ENCODE measurements at places on chromosomes 5 and 9. TPM values are rescaled to one million over a fixed set of nuclear protein-coding genes. Genes with fewer than 3 reads are reported as not detected.

The PTPDC1 gene
- 8.7 TPM for total RNA-seq

The TCF7 gene
- total RNA-seq: under 0.01 TPM

The PCDHGA3 gene
- 1.7 TPM for total RNA-seq

The C9 gene
- total RNA-seq: 0.28 TPM

The PSMD5 gene
- 21.4 TPM for total RNA-seq

The CATSPER3 gene
- total RNA-seq: not detected

The DDX4 gene
- total RNA-seq: 0.28 TPM

The FOXD4L3 gene
- total RNA-seq: under 0.01 TPM

The COL15A1 gene
- total RNA-seq: 5.9 TPM

The RGS7BP gene
- 0.85 TPM for total RNA-seq

The ZBTB26 gene
- 3.4 TPM for total RNA-seq

The AGXT2 gene
- total RNA-seq: not detected

The HTR4 gene
- total RNA-seq: not detected

The SV2C gene
- total RNA-seq: under 0.01 TPM

The LRRC70 gene
- total RNA-seq: 1.2 TPM

The FABP6 gene
- total RNA-seq: not detected

The PCDHGA9 gene
- total RNA-seq: 2.1 TPM

The OTP gene
- not detected for total RNA-seq

The FBXW5 gene
- 176 TPM for total RNA-seq

The CDKN2B gene
- 10.2 TPM for total RNA-seq

The SOHLH1 gene
- total RNA-seq: not detected

The TAL2 gene
- total RNA-seq: not detected

The OMD gene
- not detected for total RNA-seq

The BTNL3 gene
- total RNA-seq: not detected

The ORM2 gene
- total RNA-seq: not detected

The ZSWIM6 gene
- total RNA-seq: 11.8 TPM

The CDC20B gene
- total RNA-seq: 0.56 TPM

The DIRAS2 gene
- total RNA-seq: not detected

The MCIDAS gene
- not detected for total RNA-seq

The RORB gene
- total RNA-seq: under 0.01 TPM

The SLC6A19 gene
- total RNA-seq: not detected

The SNAPC3 gene
- total RNA-seq: 59.2 TPM

The NREP gene
- 158 TPM for total RNA-seq

The SHOC1 gene
- total RNA-seq: under 0.01 TPM

The TTLL11 gene
- total RNA-seq: 3.4 TPM

The LCN10 gene
- not detected for total RNA-seq

The NUTM2F gene
- total RNA-seq: not detected

The CBY3 gene
- not detected for total RNA-seq

The RAI14 gene
- total RNA-seq: 176 TPM

The CARD9 gene
- 4.6 TPM for total RNA-seq

The NOTCH1 gene
- 24.5 TPM for total RNA-seq

The SPINK4 gene
- not detected for total RNA-seq

The PCDHGA6 gene
- total RNA-seq: 3.1 TPM

The FOXD4L5 gene
- total RNA-seq: under 0.01 TPM

The SLC6A3 gene
- total RNA-seq: not detected

The SLC25A2 gene
- 0.19 TPM for total RNA-seq

The PIP5K1B gene
- not detected for total RNA-seq

The GPR21 gene
- total RNA-seq: 0.38 TPM

The TRPM6 gene
- not detected for total RNA-seq

The AIF1L gene
- 0.58 TPM for total RNA-seq

The ZNF883 gene
- 6.2 TPM for total RNA-seq

The MLANA gene
- not detected for total RNA-seq

The CCDC112 gene
- total RNA-seq: 6.1 TPM

The MCTP1 gene
- total RNA-seq: 3.7 TPM

The CER1 gene
- total RNA-seq: not detected

The TYRP1 gene
- total RNA-seq: not detected

The TAF1L gene
- total RNA-seq: not detected

The GRXCR2 gene
- not detected for total RNA-seq

The LCN9 gene
- not detected for total RNA-seq

Measured in regular cardiac myocyte (primary cell).